Foreskin fibroblast (primary cell): ENCODE measurements at places on chromosomes 12 and 14.

DNA sequence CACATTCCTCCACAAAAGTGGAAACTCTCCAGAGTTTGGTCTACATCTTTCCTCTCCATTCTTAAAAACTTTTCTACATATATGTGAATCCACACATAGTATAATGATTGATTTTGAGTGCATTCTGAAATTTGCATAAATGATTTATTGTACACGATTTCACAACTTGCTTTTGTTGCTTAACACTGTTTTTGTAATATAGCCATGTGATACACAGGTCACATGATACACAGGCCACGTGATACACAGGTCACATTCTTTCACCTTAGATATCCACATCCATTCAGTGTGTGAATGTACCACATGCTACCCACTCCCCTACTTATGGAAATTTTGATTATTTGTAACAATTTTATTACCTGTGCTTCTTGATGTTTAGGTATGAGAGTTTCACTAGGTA is 319.1 kb downstream of the ZFP36L1 start:
- no peak for DNase-seq

GRCh38 chr12:76546889-76547288 is 12.7 kb downstream of the OSBPL8 start:
- DNase-seq, result no peak

GRCh38 chr14:102662636-102663430 is 70.4 kb downstream of the RCOR1 start:
- DNase-seq, result no peak

- no peak for DNase-seq
Observed at GRCh38 chr14:51939755-51940301, 49.5 kb upstream of the RTRAF start.

DNA sequence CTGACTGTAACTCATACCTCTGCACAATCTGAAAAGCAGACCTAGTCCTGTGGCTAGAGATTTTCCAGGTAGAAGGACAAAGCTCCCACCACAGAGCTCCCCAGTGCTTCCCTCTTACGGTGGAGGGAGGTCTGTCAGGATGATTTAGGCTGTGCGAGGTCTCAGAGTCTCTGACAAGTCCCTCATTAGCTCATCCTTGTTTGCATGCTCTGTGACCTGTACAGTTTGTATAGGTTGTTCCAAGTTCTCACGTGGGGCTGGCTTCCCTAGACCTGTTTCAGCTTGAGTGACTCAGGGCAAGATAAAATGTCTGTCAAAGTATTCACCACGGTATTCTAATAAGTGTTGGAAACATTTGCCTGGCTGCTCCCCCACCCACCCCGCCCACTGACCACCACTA is 34.8 kb downstream of the ASCL1 start:
- no peak for DNase-seq

DNA sequence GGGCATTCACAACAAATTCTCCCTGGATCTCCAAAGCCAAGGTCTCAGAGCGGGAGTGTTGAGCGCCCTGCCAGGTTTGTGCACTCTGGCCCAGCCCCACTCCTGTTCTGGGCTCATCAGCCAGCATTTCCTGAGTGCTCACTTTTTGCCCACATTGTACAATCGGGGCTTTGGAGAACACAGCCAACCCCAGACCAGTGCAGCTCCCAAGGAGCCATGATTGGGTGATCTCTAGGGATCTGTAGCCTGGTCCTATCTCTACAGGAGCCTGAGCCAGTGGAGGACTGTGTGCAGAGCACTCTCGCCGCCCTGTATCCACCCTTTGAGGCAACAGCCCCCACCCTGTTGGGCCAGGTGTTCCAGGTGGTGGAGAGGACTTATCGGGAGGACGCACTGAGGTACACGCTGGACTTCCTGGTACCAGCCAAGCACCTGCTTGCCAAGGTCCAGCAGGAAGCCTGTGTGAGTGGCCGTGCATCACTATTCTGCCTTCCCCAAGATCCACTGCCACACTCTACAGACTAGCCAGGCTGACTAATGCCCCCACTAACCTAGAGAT is 2.8 kb downstream of the ARHGEF40 start:
- no peak for DNase-seq

GRCh38 chr14:46819117-46819516 is 167.5 kb upstream of the RPL10L start:
- DNase-seq, result no peak

DNA sequence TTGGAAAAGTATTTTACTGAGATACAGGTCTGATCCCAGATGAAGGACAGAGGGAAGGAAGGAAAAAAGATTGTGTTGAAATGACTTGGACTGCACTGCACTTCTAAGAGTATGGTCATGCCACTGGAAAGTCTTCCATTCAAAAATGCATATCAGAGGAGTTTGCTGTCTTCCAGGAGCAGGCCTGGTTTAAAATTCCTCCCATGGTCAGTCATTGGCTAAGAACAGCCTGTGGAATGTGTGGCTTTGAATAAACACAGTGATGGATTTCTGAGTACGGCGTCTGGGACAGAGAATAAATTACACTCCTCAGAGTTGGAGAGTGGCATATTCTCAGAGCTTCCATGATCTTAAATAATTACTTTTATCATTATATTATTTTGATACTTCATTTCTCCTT is 245.8 kb upstream of the PDZRN4 start:
- peak; percentile 2 for DNase-seq

- DNase-seq, result peak; percentile 85
Observed at GRCh38 chr12:116277467-116278278, at the start of gene MED13L. TSS of gene MED13L (minus strand) at chr12:116277693. CDS start at chr12:116277131, 562 bp downstream.

- no peak for DNase-seq
Observed at GRCh38 chr12:2306012-2306411, 253.2 kb downstream of the CACNA1C start.

DNA sequence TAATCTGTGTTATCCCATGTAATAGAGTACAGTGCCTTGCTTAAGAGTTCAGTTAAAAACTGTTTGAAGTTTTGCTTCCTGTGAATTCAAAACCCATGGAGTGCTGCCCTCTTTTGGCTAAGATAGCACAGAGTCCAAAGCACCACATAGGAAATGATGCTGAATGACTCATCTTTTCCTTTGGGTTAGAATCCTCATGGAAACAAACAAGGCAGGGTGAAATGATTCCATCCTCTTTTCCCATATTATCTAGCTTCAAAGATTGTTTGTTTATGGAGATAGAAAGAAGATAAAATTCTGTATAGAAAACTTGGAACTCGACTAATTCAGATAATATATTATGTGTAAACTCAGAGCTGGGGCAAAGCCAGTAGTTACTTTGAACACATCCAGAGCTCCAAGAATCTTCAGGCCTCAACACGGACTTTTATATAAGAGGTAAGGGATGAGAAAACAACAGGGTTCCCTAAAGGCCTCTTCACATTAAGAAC is 87.4 kb downstream of the OTOGL start:
- DNase-seq, result peak; percentile 86

- no peak for DNase-seq
Observed at GRCh38 chr12:53725824-53726223, 1.4 kb downstream of the CALCOCO1 start.

- peak; percentile 66 for DNase-seq
Observed at GRCh38 chr12:127677537-127678131, 589.3 kb upstream of the TMEM132C start.

- peak; percentile 14 for DNase-seq
Observed at GRCh38 chr14:37246427-37246829, 48.7 kb downstream of the MIPOL1 start.

DNA sequence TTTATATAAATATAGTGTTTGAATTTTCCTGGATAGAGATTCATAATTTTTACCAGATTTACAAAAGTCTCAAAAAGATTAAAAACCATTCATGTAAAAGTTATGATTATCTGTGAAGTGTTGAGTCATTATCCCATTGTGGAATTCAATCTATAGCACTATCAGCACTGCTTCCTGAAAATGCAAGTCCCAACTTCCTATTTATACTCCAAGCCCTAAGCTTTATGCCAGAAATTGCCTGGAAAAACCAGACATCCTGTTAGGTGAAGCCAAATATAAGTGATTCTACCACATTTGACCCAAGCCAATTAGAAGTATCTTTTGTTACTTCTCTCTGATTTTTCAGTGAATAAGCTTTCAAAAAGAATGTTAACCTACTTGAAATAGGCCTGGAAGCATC is 129.1 kb downstream of the GPR135 start:
- DNase-seq, result no peak

DNA sequence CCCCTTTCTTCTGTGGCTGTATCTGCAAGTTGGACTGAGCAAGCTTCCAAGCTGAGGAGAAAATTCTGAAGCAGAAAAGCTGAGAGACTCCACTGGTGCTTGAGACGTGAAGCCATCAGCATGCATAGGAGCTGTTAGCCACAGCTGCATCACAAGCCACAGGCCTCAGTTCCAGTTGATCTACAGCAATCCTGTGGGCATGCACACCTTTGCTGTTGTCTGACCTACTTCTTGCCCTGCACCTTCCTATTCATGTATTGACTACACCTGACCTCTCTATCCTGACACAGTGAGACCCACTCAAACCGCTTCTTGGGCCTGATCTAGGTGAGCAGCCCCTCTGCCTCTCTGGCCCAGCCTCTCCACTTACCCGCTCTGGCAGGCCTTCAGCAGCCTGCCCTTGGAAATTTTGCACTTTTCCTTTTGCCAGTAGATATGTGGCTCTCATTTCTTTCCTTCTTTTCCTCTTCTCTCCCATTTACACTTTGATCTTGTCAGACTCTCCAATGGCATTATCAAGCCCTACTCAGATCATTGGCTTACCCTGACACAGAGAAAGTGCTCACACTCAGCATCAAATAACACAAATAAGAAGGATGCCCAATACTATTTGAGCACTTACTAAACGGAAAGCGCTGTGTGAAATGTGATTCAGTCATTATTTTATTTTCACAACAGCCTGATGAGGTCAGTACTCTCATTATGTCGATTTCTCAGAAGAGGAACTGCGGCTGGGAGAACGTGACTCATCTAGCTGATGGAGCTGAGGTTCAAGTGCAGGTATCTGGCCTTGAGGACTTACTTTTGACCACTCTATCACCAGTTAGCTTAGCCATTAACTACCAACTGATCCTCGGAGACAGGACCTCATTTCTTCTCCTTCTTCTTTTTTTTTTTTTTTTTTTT is 21.9 kb upstream of the PTGR2 start:
- peak; percentile 73 for DNase-seq

GRCh38 chr14:96143906-96144305 is 60.7 kb upstream of the BDKRB2 start:
- DNase-seq, result no peak

DNA sequence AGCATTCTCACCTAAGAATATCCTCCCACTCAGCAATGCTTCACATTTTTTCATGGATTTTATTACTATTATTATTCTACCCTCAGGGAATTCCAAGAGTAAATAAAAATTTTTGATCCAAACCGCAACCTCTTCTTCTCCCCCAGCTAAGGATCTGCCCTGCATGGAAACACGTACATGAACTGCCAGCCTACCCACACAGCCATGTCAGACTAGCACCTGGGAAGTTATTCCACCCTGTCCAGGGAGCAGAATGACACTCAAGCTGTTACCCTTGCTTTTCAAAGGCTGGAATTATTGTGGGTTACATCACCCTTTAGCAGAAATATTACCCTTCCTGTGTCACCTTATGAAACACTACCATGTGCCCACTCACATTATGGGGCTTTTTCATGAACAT is 227.3 kb upstream of the USP15 start:
- DNase-seq, result no peak

DNA sequence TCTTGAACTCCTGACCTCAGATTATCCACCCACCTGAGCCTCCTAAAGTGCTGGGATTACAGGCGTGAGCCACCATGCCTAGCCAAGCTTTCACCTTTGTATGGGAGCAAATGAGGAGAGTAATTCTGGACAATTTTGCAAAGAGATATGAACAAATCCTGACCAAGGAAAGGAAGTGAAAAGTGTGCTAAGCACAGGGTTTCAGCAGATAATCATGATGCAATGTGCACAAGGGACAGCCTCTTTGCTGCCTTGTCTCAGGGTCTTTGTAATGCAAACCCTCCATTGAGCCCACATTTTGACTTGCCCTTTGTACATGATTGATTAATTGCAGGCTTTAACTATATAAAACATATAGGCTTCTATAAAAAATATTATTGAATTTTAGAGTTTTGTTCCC is 9.2 kb upstream of the PYGL start:
- DNase-seq, result no peak

DNA sequence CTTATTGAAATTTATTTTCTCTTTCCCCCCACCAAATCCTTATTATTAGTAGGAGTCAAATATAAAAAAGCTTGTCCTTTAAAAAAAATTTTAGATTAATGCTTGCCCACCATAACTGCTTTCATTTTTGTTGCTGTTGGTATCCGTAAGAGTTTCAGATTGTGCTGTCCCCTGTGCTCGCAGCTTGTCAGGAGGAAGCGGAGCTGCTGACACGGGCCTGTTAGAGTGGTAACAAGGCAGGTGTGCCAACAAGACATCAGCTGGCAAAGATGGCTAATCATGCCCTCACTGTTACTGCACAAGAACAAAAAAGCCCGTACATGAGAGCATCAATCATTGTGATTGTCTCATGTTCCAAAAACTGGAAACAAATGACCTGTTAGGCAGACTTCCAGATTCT is 148.4 kb downstream of the ALG10B start:
- DNase-seq, result no peak

- peak; percentile 9 for DNase-seq
Observed at GRCh38 chr12:29283969-29284700, 96.8 kb downstream of the ERGIC2 start.

DNA sequence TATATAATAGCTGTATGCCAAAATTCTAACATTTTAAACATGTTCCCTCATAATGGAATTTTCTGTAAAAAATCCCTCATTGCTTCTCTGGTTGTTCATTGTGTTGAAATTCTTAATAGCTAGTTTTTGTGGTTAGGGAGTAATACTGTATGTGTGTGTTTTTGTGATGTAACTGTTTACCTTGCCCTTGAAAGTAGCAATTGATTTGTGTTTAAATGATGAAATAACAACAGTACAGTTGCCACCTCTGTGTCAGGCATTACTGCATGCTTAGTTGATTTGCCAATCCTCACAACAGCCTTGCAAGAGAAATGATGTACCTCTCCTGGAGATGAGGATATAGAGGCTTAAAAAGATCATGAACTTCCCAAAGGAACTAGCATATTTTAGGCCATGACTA is 94.9 kb downstream of the DAAM1 start:
- DNase-seq, result peak; percentile 62

DNA sequence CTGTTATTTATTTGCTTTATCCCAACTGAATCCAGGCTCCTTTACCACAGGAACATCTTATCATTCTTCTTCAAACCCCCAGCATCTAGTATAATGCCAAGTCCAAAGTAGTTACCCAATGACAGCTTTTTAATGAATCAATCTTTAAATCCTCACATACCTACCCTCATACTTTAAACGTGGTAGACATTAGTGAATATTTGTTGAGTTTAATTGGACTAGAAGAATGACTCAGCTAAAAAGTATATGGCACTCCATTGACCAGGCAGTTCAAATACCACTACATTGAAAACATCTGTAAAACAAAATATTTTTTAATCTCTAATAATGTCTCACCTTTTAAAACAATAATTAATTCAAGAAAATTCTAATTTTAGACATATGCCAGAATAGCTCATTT is 98.1 kb downstream of the ZFC3H1 start:
- peak; percentile 28 for DNase-seq

DNA sequence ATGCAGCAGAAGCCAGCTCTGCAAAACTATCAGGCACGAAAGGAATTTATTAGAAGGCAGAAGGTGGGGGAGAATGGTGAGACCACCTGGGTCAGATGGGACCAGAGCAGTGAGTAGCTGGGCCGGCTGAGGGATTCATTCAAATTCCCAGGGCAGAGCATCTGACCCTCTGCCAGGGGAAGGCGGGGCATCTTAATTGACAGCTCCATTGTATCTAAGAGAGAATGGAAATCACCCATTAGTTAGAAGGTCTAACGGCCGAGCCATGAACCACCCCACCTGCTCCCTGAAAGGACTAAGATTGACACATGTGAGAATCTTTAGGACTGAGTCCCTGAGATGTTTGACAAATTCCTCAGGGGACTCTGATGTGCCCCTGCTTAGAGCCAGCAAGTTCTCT is 83.7 kb downstream of the PHETA1 start:
- DNase-seq, result no peak
